Smooth muscle cell of trachea (primary cell): ENCODE measurements at places on chromosomes 7 and 10. TPM values are rescaled to one million over a fixed set of nuclear protein-coding genes. Genes with fewer than 3 reads are reported as not detected.

Gene TRPV5
- not detected in 2 replicates for total RNA-seq

Gene ARHGEF35
- 2.3 and 2.8 TPM in 2 replicates for total RNA-seq

Gene SEC24C
- 58.3 and 79.6 TPM in 2 replicates for total RNA-seq

Gene NAT16
- total RNA-seq: not detected in 2 replicates

Gene SLC29A3
- total RNA-seq: 0.58 and 1.8 TPM in 2 replicates

Gene CPA2
- not detected in 2 replicates for total RNA-seq

Gene MMD2
- not detected in 2 replicates for total RNA-seq

Gene MSMB
- not detected in 2 replicates for total RNA-seq

Gene SEMA3A
- 80.4 and 117 TPM in 2 replicates for total RNA-seq

Gene IDI2
- not detected in 2 replicates for total RNA-seq

Gene C10orf62
- total RNA-seq: 0.15 TPM in 1 of 2 replicates, not detected in the other

Gene FANK1
- total RNA-seq: 1.3 and 3.1 TPM in 2 replicates

Gene SCRN1
- total RNA-seq: 111 and 141 TPM in 2 replicates

Gene SND1
- 243 and 280 TPM in 2 replicates for total RNA-seq

Gene CCDC6
- 34.7 and 42.2 TPM in 2 replicates for total RNA-seq

Gene LEP
- total RNA-seq: not detected in 2 replicates
